NCI-H524 treated with DMSO at 0.1 percent for 48 hours (cell line): ENCODE measurements at places on chromosomes 2 and 18.

DNA sequence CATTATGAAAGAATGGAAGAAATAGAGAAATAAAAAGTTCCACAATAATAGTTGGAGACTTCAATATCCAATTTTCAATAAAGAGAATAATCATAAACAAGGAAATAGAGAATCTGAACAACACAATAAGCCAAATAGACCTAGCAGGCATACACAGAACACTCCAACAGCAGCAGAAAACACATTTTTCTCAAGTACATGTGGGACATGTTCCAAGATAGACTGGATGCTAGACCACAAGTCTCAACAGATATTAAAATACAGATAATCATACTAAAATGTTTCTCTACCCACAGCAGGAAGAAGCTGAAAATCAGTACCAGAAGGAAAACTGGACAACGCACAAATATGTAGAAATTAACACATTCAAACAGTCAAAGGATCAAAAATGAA, 113.9 kb downstream of the USP34 start:
- no peak for DNase-seq

- DNase-seq: no peak
Measured at GRCh38 chr18:65761636-65762295, 11.0 kb downstream of the CDH7 start.

DNA sequence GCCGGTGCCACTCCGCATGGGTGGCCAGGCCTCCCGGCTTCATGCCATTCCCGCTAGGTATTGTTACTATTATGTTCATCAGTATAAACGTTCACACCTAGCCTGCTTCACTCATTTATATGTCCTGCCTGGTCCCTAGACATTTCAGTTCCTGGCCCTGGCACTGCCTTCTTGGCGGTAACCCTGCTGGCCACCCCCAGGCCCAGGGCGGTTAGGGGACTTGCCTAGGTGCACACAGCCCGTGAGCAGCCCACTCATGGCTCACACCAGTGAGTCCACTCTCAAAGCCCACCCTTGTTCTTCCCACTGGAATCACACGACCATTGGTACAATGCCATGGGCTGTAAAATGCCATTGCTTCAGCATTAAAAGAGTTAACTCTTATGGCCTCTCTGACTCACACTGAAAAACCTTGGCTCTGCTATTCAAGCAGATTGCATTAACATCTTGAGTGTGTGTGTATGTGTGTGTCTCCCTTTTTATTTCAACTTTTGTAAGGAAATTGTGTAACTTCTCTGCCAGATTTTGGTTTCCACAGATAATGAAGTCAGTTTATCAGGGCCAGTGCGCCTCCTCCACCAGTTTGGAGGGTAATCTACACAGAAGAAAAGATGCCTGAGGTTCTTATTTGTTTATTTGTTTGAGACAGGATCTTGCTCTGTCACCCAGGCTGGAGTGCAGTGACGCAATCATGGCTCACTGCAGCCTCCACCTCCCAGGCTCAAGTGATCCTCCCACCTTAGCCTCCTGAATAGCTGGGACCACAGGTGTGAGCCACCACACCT, 74.2 kb downstream of the RAB31 start:
- no peak for DNase-seq

DNA sequence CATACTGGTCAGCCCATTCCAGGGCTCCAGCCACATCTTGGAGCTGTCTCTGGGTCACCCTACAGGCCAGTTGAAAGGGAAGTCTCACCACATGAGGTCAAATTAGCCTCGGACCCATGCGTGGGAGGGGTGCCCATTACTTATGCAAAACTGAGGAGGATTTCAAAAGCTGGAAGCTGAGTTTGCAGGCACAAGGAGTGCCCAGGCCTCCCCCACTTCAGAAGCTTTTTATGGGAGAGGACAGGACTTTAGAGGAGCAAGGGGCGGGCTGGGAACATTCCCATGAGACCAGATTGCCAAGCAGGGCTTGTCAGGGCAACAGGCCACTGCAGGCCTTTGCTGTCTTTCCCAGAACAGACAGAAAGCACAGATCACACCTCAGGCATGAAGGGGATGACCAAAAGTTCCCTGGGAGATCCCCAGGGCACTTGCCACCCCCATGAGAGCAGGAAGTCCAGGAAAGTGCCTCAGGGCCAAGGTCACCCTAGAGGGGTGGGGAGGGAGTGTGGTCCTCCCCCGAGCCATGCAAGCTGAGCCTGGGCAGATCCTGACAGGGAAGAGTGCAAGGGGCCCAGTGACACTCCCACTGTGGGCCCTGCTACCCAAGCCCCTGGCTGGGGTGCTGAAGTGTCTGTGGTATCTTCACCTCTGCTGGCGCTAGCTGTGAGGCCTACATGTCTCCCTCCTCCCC, 267.7 kb downstream of the BCL11A start:
- no peak for DNase-seq

DNA sequence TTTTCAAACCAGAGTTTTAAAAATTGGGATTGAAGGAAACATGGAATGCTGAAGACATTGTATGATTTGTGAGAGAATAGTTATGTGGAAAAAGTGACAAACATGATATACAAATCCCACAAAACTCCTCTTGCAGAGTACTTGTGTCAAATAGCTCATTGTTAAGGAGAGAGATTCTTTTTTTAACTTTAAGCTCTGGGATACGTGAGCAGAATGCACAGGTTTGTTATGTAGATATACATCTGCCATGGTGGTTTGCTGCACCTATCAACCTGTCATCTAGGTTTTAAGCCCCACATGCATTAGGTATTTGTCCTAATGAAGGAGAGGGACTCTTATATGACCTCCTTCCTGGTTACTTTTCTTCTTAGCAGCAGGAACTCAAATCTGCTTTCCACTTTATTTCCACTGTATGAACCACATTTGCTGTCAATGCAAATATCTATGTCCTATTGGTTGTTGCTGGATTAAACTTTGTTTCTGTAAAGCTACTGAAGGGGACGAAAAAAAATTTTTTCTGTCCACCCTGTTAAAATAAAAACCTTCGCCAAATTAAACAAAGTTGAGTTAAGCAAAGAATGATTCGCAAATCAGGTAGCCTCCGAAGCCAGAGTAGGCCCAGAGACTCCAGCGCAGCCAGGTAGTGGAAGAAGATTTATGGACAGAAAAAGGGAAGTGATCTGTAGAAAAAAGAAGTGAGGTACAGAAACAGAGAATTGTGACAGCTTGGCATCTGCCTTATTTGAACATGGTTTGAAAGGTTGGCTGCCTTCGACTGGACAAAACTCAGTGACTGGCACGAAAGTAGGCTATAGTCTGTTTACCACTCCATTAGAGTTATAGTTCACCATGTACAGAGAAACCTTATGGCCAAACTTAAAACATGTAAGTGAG, 430.1 kb upstream of the CHST9 start:
- no peak for DNase-seq

DNA sequence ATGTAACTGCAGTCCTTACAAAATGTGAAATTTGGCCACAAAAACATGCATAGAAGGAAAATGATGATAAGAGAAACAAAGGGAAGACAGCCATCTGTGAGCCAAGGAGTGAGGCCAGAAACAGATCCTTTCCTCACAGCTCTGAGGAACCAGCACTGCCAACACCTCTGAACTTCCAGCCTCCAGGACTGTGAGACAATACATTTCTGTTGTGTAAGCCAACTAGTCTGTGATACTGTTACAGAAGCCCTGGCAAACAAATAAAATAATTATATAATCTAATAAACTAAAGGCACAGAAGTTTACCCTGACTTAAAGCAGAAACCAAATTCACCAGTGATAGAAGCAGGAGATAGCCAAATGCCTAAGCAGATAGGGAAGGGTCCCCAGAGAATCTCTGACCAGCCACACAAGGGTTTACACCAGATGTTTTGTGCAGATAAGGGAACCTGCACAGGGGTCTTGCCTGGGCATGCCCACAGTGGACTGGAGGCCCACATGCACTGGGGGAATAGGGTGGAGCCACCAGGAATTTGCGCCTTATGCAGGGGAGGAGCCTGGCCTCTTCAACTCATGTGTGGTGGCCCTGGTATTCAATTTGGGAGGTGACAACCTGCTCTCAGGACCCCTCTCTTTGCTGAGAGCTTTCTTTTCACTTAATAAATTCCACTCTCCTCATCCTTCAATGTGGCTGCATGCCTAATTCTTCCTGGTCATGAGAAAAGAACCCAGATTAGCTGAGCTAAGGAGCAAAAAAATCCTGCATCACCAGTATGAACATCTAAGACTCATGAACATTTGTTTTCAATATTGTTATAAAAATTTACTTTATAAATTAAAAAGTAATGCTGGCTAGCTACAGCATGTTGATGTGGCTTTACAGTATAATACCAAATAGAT, 3.8 kb upstream of the GCC2 start:
- DNase-seq: no peak

DNA sequence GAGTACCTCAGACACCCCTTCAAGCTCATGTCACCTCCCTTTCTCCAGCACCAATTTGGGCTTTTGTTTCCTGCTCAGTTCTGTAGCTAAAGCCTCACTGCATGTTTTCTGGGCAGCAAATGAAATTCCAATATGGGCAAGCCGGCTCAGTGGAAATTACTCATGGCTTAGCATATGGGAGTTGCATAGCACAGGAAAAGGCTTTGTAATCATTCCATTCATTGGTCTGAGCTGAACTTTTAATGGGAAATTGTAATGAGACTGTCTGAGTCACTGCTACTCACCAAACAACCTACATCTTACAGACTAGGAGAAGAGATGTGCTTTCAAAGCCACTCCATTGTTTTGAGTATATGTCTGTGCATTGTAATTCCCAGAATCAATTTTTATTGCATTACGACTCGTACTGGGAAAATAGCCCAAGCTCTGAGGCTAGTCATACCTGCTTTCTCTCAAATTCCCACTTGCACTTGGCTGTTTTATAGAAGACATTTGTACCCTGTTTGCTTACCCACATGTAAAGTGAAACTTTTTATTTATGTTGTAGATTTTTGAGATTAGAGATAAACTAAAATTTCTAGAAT, 139.5 kb upstream of the LRATD1 start:
- no peak for DNase-seq

- no peak for DNase-seq
Measured at GRCh38 chr2:52658598-52658997, 1109.0 kb upstream of the CHAC2 start.

DNA sequence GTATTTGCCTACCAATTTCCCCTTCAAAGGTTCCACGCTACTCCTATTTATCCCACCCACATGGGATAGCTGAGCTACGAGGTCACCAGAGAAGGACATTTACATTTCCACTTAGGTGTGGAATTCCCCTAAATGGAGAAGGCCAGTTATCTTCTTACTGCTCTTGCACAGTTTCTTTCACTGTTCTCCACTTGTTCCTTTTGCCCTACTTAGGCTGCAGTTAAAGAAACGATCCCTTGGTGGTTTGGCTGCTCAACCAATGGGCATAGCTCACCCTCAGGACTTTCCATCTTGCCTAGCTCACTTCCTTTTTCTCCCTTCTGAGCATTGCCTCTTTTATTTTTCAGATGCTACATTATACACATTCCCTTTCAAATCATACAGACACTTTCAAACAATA, 11.2 kb upstream of the NABP1 start:
- no peak for DNase-seq

DNA sequence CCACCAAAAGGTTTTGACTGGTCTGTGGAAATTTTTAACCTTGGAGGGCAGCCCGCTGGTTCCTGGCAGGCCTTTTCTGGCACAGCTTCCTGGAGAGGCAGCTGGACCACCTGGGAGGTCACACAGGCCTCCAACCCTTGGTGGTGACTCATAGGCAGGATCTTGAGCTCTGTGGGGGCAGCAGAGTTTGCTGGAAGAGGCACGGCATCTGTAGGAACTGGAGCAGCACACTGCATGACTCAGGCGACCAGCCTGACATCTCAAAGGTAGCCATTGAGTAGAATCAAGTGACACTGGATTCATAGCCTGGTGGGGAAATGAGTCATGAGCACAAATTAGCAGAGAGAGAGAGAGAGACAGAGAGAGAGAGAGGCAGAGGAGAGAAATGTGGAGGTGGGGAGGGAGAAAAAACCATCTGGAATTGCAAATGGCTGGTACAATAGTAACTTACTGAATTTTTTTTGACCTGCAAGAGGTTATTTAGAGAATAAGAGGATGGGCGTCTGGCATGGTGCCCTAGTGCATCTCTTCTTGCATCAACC, 57.4 kb downstream of the TRPM8 start:
- no peak for DNase-seq

- no peak for DNase-seq
Measured at GRCh38 chr2:183950673-183951072, 647.7 kb upstream of the ZNF804A start.

DNA sequence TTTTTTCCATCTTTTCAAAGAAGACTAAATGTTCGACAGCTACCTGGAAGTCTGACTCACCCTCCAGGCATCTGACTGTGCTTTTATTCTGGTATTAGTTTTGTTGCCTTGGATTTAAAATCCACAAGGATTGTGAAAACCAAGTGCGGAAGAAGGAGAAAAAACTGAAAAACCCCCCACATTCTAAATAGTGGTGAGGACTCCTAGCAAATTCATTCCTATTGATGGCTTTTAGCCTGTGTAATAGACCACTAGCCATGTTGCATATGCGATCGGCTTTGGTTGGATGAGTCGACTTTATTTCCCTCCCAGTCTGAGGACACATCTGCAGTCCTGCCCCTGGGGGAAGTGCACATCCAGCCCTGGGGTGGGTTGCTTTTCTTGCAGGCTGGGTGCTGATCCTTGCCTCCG, 16.9 kb downstream of the LDLRAD4 start:
- DNase-seq: no peak

- no peak for DNase-seq
Measured at GRCh38 chr2:190912726-190913125, 32.1 kb downstream of the GLS start.

GRCh38 chr18:48278081-48278480, 131.1 kb downstream of the ZBTB7C start:
- DNase-seq: no peak

DNA sequence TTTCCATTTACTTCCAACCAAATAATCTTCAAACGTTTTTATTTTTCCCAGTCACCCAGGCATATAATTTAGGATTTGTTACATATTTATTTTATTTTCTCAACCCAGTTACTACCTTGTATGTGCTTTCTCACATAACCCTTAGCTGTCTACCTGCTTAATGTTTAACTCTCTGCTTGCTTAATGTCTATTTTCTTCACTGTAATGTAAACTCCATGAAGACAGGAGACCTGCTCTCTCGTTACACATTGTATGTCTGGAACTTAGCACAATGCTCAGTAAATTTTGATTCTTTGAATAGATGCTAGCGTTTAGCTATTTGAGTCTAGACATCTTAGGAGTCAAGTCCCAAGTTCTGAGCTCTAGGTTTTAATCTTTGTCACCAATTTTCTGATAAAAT, 70.2 kb downstream of the RBBP8 start:
- no peak for DNase-seq

GRCh38 chr2:96240341-96241038, 25.3 kb downstream of the TMEM127 start:
- no peak for DNase-seq

DNA sequence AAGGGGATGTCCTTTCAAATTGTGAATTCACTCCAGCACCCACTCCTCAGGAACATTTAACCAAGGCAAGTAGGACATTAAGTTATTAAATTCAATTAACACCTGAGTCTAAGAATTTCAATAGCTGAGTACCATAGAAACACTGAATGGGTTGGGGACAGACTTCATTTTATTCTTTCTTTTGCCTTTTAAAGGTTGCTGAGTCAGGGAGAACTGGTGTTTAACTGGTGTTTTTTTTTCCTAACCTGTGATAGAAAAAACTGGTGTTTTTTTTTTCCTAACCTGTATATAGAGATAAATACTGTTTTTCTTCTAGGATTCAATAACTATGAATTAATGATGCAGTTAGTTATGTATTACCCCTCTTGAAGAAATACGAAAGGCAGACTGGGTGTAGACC, 38.9 kb downstream of the TTC27 start:
- no peak for DNase-seq

GRCh38 chr2:54287532-54287931, 31.5 kb upstream of the TSPYL6 start:
- DNase-seq: no peak

GRCh38 chr2:96117701-96118588, 1.6 kb upstream of the ADRA2B start:
- DNase-seq: no peak
